ENCODE measurements at places on chromosomes 7 and 10. TPM values are rescaled to one million over a fixed set of nuclear protein-coding genes. Genes with fewer than 3 reads are reported as not detected.

DNA sequence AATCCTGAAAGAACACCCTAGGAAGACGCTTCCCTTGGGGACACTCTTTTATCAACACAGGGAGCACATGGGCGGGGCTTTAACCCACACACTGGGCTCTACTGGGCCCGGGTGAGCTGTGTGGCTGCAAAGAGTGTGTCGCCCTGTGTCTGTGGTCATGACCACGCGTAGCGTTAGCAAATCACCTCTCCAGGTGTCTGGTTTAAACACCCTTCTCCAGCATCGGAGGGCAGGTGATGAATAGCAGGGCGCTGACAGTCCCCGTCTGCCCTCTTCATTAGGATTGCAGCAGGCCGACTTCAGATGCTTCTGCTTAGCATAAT lies 127.7 kb downstream of the ADARB2 start:
- H3K4me1 ChIP-seq = no peaks in the 10 kb centered on the region
- no peak for DNase-seq
- H3K27me3 ChIP-seq = no peaks in the 10 kb centered on the region
- H3K27ac ChIP-seq = no peak overlapping the region

DNA sequence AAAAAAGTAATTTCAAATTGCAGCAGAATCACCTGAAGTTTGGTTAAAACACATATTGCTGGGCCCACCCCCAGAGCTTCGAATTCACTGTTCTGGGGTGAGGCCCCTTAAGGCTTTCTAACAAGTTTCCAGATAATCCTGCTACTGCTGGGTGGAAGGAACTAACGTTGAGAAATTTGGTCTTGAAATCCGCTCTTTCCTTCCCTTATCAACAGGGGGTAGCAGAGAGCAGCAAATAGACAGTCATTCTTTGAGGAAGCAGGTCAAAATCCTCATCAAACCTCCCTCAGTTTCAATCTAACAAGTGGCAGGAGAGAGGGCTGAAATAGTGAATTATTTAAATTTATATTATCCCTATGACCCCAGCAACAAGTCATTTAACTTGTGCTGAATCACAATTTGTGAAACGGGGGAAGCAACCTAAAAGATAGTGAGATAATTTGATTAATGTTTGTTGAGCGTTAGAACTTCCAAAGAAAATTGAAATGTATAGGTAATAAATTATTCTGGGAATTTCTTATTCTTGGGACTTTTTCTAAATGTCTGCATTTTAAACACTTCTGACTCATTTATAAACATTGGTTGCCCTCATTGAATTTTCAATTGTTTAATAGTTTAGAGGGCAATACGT lies 21.7 kb upstream of the MALSU1 start:
- DNase-seq = no peak
- H3K4me3 ChIP-seq = no peak overlapping the region
- no peak overlapping the region for H3K27ac ChIP-seq
- no peaks in the 10 kb centered on the region for H3K4me1 ChIP-seq

- H3K27me3 ChIP-seq = no peaks in the 10 kb centered on the region
- H3K4me3 ChIP-seq = no peak overlapping the region
- no peaks in the 10 kb centered on the region for H3K4me1 ChIP-seq
- DNase-seq = no peak
- no peak overlapping the region for H3K27ac ChIP-seq
Measured at GRCh38 chr7:107501593-107501992, 31.7 kb downstream of the GPR22 start.

DNA sequence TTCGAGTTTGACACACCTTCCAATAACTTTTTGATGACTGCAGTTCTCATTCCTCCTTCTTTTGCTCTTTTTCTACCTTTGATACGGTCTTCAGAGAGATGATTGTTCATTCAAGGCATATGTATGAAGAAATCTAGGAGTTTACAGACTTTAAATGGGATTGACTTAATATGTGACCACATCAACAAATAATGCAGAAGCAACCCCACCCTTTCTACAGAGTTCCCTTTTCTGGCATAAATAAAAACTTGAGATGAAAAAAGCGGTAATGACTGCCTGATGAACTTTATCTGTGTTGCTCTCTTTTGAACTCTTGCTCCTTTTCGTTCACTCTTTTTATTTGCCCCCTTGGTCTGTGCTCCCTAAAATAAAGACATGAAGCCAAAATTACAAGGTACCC lies 161.7 kb downstream of the C7orf25 start:
- DNase-seq = no peak
- no peak overlapping the region for H3K27ac ChIP-seq
- H3K27me3 ChIP-seq = no peaks in the 10 kb centered on the region
- no peaks in the 10 kb centered on the region for H3K4me1 ChIP-seq
- no peaks in the 10 kb centered on the region for H3K36me3 ChIP-seq
- H3K4me3 ChIP-seq = no peak overlapping the region

DNA sequence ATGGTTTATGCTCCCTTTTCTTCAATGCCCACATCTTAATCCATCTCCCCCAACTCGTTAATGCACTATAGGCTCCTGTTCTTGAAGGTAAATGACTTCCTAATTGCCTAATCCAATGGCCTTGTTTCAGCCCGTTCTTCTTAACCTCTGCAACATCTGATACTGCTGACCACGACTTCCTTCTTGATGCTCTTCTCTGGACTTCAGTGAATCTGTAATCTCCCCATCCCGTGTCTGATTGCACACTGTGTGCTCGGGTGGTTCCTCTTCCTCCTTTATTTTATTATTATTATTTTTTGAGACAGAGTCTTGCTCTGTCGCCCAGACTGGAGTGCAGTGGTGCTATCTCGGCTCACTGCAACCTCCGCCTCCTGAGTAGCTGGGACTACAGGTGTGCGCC lies 58.9 kb downstream of the HIPK2 start:
- DNase-seq = no peak
- H3K27me3 ChIP-seq = no peaks in the 10 kb centered on the region
- peaks cover 29% of the 10 kb centered on the region for H3K36me3 ChIP-seq
- no peak overlapping the region for H3K27ac ChIP-seq

- H3K4me3 ChIP-seq = no peak overlapping the region
- no peaks in the 10 kb centered on the region for H3K36me3 ChIP-seq
- no peak overlapping the region for H3K27ac ChIP-seq
Measured at GRCh38 chr7:28856656-28857055, 101.5 kb downstream of the TRIL start.

GRCh38 chr7:7750571-7751242 lies 32.3 kb upstream of the RPA3 start:
- H3K36me3 ChIP-seq = no peaks in the 10 kb centered on the region
- H3K4me1 ChIP-seq = no peaks in the 10 kb centered on the region
- no peak for DNase-seq
- no peak overlapping the region for H3K4me3 ChIP-seq

- no peaks in the 10 kb centered on the region for H3K36me3 ChIP-seq
- H3K27me3 ChIP-seq = no peaks in the 10 kb centered on the region
- no peak overlapping the region for H3K27ac ChIP-seq
- no peak overlapping the region for H3K4me3 ChIP-seq
Measured at GRCh38 chr10:16856567-16856966, 39.3 kb upstream of the RSU1 start.

- peaks cover 43% of the 10 kb centered on the region for H3K4me1 ChIP-seq
- no peaks in the 10 kb centered on the region for H3K27me3 ChIP-seq
- H3K27ac ChIP-seq = no peak overlapping the region
- DNase-seq = no peak
Measured at GRCh38 chr10:89371987-89372386, 5.9 kb upstream of the IFIT1B start.

DNA sequence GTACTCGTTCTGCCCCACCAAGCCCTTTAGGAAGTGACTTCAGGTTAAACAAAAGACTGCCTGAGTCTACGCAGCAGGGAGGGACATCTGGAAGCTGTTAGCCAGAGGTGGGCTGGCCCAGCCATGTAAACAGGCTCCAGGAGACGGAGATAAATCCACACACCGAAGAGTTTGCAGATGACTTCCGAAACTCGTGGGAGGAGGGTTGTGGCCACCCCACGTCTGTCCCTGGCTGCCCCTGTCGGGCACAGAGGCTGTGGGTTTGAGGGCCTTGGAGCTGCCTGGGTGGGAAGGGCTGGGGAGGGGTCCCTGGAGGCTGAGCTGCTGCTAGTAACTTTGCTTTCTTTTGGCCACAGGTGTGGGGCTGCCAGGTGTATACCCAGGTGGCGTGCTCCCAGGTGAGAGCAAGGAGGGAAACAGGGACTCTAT lies 15.6 kb downstream of the ELN start:
- H3K4me1 ChIP-seq = no peaks in the 10 kb centered on the region
- H3K36me3 ChIP-seq = peaks cover 89% of the 10 kb centered on the region
- no peak overlapping the region for H3K4me3 ChIP-seq

DNA sequence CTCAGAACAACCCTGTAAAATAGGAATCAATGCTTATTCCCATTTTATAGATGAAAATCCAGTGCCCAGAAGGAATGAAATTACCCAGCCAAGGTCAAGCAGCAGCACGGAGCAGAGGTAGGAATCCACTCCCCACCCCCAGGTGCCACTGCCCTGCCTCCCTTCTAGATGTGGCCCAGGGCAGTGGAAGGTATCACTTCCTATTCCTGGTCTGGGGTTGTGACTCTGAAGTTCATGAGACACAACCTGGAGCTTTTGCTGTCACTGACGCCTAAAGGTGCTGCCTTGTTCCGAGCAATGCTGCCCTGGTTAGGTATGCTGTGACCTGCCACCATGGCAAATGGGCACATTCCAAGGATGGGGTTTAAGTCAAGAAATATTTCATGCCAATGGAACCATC lies 53.6 kb downstream of the PIK3AP1 start:
- H3K27ac ChIP-seq = no peak overlapping the region
- no peak for DNase-seq

DNA sequence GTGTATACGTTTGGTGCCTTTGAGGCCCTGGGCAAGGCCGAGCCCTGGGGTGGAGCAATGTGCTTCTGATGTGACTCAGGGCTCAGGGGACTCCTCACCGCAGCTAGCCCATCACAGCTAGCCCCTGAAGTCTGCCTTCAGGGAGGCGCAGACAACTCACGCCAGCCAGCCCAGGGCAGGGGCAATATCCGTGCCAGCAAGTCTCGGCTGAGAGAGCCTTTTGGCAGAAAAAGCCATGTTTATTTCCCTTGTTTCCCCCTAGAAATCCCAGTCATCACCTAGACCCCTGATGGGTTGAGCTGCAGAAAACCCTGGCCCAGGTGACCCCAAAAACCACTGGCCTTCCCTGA lies 90.4 kb downstream of the CHST15 start:
- H3K4me3 ChIP-seq = no peak overlapping the region
- H3K27me3 ChIP-seq = no peaks in the 10 kb centered on the region
- no peaks in the 10 kb centered on the region for H3K36me3 ChIP-seq
- peak; percentile 46 for DNase-seq
- H3K27ac ChIP-seq = no peak overlapping the region

ABCA13 gene
- total RNA-seq = not detected

TRIL gene
- total RNA-seq = 0.83 TPM

KIF5B gene
- total RNA-seq = 142 TPM
